ENCODE measurements at places on chromosomes 1 and 21.

DNA sequence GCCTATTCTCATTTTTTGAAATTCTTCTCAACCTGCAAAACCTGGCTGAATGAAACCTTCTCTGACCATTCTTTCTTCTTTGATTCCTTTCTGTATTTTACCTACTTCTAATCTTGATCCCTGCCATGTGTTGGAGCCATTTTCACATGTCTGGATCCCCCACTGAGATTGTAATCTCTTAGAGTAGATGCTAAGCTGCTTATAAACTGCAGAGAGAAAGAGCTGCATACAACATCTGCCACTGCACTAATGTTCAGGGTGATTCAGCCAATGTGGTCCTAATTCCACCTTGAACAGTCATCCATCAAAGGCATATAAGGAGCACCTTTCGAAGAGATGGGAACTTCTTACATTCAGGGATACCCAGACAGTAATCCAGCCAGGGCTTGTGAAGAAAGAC is 16.2 kb upstream of the DAB1 start:
- no peak for DNase-seq

GRCh38 chr1:66695116-66695515 is 57.1 kb upstream of the DYNLT5 start:
- no peak for DNase-seq

- no peak for DNase-seq
These were observed 90.5 kb upstream of the TTC34 start for GRCh38 chr1:2891923-2892448.

DNA sequence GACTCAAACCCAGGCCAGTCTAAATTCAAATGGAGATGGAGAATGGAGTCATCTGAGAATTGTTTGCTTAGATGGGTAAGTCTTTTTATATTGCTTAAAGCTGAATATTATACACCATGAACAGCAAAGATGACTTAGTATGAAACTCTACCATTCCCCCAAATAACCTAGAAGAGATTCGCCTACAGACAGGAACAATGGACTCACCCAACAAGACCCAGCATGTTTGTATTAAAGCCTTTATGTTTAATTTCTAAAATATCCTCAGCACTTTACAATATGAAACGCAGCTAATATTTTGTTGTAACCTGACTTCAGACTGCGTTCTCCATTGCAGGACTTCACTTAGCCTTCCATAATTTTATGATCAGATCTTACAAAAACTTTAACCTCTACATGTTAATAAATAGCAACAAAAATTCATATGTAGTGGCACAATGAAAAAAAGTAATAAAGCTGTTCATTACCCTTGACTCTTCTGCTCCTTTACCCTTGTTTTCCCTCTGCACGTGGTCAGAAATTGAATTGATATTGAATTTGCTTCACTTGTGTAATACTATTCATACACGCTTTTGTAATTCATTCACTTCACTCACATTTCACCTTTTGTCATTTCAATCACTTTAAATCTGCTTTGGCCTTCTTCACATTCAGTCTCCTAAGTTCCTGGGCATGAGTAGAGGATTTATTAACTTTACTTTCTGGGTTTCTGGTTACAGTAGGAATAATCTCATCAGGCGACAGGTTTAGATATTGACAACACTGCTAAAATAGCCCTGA is 177.3 kb upstream of the PTBP2 start:
- no peak for DNase-seq

DNA sequence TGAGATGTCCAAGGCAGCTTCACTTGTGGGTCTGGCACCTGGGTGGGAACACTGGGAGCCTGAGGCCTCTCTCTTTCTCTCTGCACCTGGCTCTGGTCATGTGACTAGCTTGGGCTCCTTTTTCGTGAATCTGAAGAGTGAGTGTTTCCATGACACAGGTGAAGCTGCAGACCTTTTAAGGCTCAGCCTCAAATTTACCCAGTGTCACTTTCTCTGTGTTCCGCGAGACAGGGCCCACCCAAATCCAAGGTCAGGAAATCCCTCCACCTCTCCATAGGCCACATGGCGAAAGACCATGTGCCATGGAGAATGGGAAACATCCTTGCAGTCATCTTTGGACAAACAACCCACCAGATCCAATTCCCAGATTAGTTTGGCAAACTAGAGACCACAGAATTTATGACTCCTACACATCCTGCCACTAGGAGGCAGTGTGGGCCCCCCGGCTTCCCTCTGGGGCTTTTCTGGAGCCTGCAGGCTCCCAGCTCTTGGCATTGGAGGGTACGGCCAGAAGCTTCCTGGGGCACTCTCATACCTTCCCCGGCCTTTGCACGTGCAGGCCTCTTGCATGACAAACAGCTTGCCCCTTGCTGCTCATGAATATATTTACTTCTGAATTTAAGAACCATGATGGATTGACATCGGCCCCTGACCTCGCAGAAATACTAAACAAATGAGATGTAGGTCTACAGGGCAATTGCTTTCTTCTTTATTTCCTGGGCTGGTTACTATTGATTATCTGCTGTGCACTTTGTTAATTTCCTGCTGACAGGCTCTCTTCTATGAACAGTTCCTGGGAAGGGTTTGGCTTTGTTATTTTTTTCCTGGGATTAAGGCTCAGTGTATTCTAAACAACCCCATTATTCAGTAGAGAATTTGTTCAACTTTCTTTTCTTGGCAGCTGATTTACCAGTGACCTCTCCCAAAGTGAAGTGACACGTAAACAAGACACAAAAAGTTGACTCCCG is 180.7 kb downstream of the KAZN start:
- DNase-seq, result no peak
